ENCODE measurements at places on chromosomes 12 and 14.

DNA sequence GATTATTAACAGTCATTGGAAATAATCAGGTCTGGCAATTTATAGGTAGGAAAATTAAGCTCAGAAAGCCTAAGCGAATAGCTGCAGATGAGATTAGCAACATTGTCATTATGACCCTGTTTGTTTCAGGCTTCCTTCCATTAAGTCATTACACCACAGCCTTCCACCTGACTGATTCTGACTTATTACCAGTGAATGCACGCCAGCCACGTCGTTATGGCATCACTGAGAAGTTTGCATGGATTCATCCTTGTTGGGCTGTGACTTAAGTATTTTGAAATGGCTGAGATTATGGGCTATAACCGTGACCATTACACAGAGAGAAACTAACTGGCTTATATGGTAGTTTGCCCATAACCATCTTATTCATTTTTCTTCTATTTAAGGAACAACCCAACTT is 18.6 kb downstream of the RASSF8 start:
- no peak for DNase-seq

DNA sequence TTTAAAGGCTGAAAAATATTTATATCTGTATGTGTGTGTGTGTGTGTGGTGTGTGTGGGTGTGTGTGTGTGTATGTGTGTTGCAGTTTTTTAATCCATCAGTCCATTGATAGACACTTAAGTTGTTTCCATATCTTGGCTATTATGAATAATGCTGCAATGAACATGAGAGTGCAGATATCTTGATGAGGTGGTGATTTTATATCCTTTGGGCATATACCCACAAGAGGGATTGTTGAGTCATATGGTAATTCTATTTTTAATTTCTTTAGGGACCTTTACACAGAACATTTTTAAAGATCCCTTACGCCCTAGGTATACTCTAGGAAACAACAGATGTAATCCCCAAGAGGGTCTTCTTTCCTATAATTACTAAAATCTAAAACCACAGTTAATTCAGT is 154.5 kb upstream of the CLEC14A start:
- no peak for DNase-seq

GRCh38 chr12:90013409-90013808 is 304.8 kb upstream of the ATP2B1 start:
- no peak for DNase-seq

DNA sequence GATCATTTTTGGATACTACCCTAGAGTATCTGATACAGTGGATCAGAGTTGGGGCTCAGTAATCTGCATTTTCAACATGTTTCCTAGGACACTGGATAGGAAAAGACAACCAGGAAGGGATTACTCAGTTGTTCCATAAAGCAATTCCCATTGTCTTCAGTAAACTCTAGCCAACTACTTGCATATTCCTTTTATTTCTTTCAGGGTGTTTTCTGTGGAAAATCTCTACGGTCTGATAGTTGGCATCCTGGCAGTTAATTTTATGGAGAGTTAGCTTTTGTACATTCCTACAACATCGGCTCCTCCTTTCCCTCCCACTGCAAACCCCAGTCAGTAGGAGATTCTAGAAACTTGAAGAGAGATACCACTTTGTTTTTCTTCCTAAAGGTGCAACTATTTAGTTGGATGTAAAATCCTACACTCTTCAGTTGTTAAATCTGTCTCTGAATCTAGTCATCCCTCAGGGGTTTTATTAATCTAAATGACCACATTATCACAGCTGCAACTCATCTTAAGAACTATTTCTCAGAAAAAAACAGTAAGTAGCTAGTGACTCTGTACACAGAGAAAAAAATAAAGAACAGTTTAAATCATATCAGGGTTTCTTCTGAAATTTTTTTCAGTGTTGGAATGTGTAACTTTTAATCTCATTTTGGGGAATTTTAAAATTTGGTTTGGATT is 103.9 kb downstream of the PDE3A start:
- no peak for DNase-seq

DNA sequence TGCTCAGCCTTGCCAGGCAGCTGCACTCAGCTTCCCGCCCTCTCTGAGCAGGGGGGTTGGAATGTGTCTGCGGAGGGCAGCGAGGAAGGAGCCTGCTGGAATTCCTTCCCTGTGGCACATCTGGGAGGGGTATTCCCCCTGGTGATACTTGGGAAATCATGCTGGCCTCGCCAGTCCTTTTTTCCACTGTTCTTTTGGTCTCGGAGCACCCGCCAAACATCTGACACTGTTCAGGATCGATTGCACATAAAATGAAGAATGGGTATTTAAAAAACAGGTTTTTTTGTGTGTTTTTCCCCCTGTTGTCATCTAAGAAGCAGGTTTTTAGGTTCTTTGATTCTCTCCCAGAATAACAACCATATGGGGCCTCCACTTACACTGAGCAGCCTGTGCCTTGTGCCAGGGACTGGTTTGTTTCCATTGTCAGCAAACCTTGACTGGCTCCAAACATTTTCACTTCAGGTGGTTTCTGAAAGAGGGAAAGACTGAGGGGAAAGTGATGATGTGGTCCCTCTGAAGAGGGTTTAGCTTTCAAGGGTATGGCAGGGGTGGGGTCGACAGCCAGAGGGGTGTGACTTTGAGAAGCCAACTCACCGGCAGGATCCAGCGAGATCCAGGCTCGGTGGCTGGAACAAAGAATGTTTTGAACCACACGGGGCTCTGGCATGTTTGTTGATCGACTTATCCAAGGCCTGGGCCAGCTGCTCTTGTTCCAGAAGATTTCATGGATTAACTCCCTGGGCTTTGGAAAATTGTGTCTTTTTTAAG is 215.1 kb downstream of the CACNA1C start:
- no peak for DNase-seq

DNA sequence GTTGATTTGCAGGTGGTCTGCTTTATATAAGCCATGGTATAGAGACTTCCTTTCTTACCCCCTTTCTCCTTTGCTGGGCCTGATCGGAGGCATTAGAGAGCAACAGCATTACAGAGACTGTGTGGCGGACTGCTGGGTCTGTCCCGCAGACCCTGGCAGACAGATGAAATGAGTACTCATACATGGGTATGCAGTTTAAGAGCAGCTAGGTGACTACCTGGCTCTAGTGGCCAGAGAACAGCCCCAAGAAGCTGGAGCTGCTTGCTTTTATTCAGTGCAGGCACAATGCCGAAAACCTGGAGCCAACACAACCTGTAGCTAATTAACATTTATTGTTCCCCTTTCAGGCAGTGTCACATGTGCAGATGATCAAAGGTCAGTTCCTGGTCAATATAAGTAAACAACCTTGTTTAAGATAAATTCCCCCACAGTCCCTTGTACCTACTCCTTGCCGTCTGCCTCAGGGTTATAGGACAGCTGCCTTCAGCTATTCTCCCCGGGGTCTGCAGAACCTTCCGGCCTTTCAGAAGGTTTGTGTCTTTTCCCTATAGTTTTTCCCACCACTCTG is 160.0 kb downstream of the TRHDE start:
- DNase-seq: no peak

- DNase-seq: no peak
These were observed 15.2 kb downstream of the SLC38A1 start for GRCh38 chr12:46253544-46254162.

- DNase-seq: no peak
These were observed 54.7 kb downstream of the FGD4 start for GRCh38 chr12:32454075-32454474.

All from activated CD8-positive, alpha-beta memory T cell treated with anti-CD3 and anti-CD28 coated beads for 1 hour (primary cell).